Activated CD4-positive, alpha-beta T cell treated with anti-CD3 and anti-CD28 coated beads, Interleukin-2, Interleukin-4, amounts not matched to agents 100 ng/mL and 50 ng/mL, durations not matched to agents 16 hours and 8 hours (primary cell): ENCODE measurements at places on chromosomes 1 and 21.

DNA sequence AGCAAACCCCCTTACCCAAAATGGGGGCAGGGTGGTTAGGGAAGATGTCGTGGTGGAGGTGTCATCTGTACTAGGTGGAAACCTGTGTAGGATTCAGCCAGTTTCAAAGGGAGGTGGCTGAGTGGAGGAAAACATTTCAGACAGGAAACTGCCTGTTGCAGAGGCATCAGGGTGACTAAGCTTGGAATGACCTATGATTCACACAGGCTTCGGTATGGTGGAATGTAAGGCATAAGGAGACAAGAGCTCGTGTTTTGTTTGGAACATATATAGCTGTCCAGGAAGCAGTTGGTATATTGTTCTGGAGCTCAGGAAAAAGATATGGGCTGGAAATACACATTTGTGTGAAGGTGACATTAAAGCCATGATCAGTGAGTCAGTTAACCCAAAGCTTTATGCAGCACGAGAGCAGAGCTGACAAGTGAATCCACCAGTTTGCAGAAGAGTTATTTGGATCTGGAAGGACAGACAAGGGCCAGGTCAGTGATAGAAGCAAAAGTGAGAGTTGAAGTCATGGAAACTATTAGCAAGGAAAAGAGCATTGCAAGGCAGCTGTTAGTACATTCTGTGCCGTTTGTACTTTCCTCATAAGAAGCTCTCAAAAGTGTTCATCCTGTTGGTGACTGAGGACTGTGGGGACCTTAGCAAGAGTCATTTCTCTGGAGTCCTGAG, 12.2 kb downstream of the UTP25 start:
- DNase-seq, result no peak

DNA sequence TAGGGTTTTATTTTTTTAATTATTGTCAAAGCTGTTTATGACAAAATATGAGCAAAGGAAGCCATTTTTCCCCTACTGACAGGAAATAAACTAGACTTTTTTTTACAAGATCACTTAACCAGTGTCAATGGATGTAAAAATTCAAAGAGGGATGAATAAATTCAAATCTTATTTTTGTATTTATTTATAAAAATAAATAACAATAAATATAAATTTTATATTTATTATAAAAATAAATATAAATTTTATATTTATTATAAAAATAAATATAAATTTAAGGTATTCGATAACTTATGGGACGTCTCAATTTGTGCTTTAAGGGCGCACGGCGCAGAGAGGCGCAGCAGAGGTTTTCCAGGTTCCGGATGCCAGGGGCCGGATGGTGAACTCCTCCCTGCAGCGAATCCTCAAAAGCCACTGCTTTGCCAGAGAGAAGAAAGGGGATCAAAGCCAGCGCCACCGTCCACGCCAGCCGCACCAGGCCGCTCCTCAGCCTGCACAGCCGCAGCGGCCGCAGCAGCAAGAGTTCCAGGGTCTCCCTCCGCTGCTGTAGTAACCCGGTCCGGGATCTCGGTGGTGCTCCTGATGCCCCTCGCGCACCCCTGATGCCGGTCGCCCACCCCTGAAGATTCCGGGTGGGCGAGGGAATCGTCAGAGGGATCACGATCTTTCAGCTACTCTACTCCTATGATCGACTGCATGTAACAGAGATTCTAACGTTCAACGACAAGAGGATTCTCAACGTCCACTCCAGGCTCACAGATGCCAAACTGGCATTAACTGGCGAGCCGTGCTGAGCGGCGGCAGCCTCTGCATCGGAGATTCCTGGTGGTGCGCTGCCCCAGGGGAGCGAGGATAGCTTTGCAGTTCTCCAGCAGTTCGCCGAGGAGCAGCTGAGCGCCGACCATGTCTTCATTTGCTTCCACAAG, 28.5 kb upstream of the RLF start:
- no peak for DNase-seq

DNA sequence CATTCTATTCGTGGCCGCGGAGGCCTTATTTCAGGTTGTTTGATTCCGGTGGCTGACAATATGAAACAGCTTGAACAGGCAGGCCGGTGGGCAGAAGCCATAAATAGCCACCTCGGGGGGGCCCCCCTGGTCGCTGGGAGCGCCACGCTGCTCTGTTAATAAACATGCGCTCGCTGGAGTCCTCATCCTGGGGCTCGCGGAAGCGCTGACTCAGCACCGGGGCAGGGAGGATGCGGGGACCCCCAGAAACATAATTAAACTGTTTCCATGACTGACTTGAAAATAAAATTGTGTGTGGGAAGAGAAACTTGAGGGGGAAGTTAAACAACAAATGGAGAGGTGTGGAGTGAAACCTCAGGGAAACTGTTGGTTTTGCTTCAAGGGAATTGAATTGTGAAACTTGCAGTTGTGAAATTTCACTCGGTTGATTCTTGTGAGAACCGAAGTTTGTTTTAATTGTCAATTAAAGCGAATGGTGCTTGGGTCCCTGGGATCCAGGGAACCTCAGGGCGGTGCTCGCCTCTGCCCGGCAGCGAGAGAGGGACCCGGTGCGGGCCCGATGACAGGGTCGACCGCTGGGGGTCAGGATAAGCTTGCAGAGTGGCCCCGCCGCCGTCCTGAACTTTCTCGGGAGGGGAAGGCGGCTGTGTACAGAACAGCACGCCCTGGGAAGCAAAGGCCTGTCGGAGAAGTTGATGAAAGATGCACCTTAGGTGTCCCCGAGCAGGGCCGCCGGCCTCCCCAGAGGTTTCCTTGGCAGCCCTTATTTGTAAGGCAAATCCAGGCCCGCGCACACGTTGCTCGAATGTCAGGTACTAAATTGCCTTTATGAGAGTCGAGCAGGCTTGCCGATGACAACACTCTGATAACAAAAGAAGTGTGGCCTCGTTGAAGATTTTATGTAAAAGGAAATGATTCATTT, 176.9 kb upstream of the LMO4 start:
- peak; percentile 18 for DNase-seq

GRCh38 chr1:88063605-88064004, 620.5 kb upstream of the PKN2 start:
- no peak for DNase-seq

DNA sequence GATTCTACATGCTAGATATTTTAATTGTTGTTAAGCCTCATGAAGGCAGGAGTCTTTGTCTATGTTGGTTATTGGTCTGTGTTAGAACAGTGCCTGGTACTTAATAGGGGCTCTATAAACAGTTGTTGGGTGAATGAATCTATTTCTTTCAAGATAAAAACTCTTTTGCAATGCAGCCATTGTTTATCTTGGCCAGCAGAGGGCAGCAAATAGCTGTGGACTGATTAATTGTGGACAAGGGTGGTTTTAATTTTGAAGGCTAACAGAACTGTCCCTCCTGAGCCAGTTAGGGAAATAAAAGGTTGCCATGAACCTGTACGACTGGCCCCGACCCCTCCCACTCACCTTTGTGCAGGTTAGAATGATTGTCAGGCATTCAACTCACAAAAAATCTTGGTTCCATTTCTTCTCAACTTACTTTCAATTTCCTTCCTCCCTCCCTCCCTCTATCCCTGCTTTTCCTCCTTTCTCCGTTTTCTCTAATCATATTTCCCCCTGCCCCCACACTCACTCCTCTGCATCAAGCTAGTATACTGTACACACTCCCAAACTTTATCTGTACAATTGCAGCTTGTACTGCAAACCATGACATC, 66.3 kb upstream of the DIRAS3 start:
- peak; percentile 35 for DNase-seq

DNA sequence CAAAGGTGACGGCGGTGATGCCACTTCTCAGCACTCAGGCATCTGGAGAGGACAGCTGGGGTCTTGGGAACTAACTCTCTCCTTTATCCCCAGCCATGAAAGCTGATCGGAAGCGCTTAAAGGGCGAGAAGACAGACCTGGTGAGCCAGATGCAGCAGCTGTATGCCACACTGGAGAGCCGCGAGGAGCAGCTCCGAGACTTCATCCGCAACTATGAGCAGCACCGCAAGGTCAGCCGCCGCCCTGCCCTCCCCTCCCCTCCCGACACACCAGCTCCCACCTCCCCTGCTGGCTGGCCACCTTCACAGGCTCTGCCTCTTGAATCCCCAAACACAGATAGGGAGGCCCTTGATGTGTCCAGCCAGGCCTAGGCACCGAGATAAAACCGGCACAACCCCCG, 118.9 kb upstream of the TMEM51 start:
- no peak for DNase-seq

DNA sequence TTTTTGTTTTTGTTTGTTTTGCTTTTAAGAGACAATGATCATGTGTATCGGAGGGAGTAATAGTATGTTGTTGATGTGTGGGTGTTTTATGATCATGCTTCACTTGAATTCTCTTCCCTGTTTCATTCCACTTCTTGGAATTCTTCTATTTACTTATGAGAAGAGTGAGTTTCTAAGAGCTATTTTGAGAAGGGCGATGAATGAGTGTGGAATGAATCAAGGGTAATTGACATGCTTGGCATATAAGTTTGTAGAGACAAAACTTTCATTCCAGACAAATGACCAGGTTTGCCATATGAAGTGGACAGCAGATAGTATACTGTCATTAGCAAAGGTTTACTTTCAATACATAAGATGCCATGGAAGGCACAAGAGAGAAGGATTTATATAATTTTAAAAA, 42.3 kb upstream of the PDC start:
- DNase-seq, result no peak

DNA sequence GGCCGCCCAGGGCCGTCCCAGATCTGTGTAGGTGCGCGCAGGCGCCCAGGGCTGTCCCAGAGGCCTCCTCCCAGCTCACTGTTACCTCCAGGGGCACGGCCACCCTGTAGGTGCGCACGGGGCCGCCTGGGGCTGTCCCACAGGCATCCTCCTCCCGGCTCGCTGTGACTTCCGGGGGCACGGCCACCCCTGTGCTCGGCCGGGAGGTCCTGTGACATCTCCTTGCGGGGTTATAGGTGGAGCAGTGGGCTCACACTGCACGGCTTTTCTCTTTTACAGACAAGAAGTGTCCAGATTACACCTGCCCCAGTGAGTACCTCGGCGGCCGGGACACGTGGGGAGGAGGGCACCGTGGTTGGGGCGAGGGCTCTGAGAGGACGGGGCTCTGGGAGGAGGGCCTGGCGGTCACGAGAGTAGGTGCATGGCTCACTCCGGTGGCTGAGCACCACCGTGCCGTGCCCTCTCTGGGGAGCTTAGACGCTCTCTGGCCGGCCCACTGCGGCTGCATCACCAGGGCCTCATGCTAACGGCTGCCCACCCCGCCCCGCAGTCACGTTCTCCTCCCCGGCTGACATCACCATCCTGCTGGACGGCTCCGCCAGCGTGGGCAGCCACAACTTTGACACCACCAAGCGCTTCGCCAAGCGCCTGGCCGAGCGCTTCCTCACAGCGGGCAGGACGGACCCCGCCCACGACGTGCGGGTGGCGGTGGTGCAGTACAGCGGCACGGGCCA, 21.4 kb downstream of the COL6A1 start:
- no peak for DNase-seq

- DNase-seq, result peak; percentile 11
Measured at GRCh38 chr1:58648842-58649241, 51.0 kb downstream of the MYSM1 start.

- no peak for DNase-seq
Measured at GRCh38 chr21:32108566-32108965, 170.3 kb downstream of the MIS18A start.

- DNase-seq, result no peak
Measured at GRCh38 chr1:83818916-83819315, 180.0 kb downstream of the TTLL7 start.

- no peak for DNase-seq
Measured at GRCh38 chr1:10868599-10868965, 72.1 kb upstream of the CASZ1 start.

DNA sequence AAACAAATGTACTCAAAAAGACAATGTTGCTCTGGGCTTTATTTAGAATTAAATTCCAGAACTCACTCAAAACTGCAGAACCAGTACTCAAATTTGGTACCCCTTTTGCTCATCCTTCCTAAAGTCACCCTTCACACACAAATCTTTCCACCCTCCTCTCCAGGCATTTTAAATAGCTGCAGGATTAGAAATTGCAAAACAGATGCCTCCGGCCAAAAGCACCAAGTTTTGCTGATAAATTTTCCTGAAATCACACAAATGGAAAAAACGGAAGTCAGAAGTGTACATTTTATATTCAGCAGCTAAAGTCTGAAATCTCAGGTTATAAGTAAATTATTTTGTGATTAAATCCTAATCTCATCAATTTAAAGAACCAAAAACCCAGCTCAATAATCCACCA, 147.0 kb downstream of the NRIP1 start:
- no peak for DNase-seq

GRCh38 chr1:210246447-210246846, 13.9 kb downstream of the SERTAD4 start:
- no peak for DNase-seq

- DNase-seq, result no peak
Measured at GRCh38 chr1:84271441-84272151, 29.9 kb upstream of the SAMD13 start.

- DNase-seq, result no peak
Measured at GRCh38 chr1:17653276-17653675, 101.9 kb upstream of the ACTL8 start.

- DNase-seq, result no peak
Measured at GRCh38 chr1:25863486-25864262, 4.4 kb upstream of the AUNIP start.

- no peak for DNase-seq
Measured at GRCh38 chr1:180887841-180888240, 24.9 kb upstream of the KIAA1614 start.

DNA sequence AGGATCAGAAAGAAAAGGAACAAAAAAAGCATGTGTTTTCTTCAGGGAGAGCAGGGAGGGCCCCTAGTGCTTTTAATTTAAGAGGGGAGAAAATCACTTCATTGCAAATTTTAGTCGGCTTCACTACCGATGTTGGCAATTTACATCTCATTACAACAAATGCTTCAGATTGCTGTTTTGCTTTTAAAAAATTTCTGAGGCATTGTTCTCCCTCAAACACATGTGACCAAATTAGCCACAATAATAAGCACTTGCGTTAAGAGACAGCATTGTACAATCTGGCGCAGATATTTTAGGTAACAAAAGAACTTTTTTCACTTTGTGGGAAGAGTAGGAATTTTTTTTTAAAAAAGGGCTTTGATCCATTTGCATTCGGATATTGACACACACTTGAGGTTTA, 29.8 kb downstream of the BEND5 start:
- DNase-seq, result no peak

DNA sequence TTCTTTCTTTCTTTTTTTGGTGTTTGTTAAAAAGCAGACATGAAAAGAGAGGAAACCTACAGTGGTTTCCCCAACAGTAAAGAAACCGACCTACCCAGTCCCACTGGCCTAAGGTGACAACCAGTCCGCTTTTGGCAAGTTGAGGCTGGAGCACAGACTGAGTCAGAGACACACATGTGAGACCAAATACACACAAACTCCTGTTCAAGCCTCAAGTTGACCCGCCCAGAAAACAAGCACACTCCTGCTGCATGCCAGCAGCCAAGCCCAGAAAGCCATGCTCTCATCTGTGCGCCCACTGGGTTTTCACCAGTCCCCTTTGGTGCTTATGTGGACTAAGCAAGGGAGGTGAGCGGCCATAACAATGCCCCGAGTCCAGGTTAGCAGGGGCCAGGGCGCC, 64.6 kb upstream of the GPR153 start:
- no peak for DNase-seq

GRCh38 chr1:68188060-68188538, 44.2 kb downstream of the WLS start:
- DNase-seq, result no peak
